Activated naive CD8-positive, alpha-beta T cell treated with anti-CD3 and anti-CD28 coated beads for 36 hours (primary cell): ENCODE measurements at places on chromosomes 1 and 21. TPM values are rescaled to one million over a fixed set of nuclear protein-coding genes. Genes with fewer than 3 reads are reported as not detected.

DNA sequence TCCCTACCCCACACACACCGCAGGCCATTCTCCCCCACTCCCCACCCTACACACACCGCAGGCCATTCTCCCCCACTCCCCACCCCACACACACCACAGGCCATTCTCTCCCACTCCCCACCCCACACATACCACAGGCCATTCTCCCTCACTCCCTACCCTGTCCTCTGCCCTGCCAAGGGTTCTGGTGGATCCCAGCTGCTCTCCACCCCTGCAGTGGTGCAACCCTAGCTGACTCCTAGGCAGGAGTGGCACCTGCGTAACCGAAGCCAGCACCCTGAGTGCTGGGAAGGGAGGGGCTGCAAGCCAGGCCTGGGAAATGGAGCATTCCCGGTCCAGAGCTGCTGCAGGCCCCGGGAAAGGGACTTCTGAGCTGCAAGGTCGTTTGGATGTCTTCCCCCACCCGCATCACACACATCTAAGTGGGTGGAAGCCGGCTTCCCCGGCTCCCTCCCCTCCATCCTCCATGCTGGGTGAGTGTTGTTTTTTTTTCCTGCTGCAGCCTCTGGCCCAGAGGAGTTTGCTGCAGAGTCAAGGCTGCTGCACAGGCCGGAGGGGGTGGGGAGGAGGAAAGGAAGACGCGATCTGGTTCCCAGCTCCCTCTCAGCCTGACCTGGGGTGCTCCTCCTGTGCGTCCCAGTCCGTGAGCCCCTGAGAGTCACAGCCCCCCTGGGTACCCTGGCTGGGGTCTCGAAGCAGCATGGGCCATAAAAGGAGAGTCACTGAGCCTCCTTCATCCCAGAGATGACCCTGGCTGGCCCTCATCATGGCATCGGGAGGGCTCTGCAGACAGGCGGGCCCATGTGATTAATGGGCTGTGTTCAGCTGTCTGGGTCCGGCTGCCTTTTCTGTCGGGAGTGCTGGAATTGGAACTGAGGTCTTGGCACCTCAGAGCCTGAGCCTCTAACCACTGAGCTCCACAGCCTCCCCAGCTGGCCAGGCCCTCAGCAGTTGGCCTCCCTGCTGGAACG, 16.1 kb downstream of the H6PD start:
- no peak overlapping the region for H3K4me3 ChIP-seq
- H3K4me1 ChIP-seq: peaks cover 3% of the 10 kb centered on the region
- H3K36me3 ChIP-seq: no peaks in the 10 kb centered on the region
- no peak overlapping the region for H3K27ac ChIP-seq
- DNase-seq: no peak
- no peaks in the 10 kb centered on the region for H3K27me3 ChIP-seq

GRCh38 chr21:46347203-46347550, 23.2 kb downstream of the PCNT start:
- H3K4me3 ChIP-seq: no peak overlapping the region
- no peaks in the 10 kb centered on the region for H3K27me3 ChIP-seq
- DNase-seq: no peak
- H3K4me1 ChIP-seq: peaks cover 4% of the 10 kb centered on the region
- H3K27ac ChIP-seq: no peak overlapping the region
- peaks cover 20% of the 10 kb centered on the region for H3K36me3 ChIP-seq

- H3K36me3 ChIP-seq: no peaks in the 10 kb centered on the region
- peaks cover 9% of the 10 kb centered on the region for H3K27me3 ChIP-seq
- H3K4me3 ChIP-seq: no peak overlapping the region
- no peak overlapping the region for H3K27ac ChIP-seq
Measured at GRCh38 chr21:45306832-45307571, 19.3 kb upstream of the POFUT2 start.

- peak overlapping the region; percentile 29 for H3K27ac ChIP-seq
- peaks cover 20% of the 10 kb centered on the region for H3K36me3 ChIP-seq
- DNase-seq: no peak
- H3K4me1 ChIP-seq: peaks cover 20% of the 10 kb centered on the region
- no peaks in the 10 kb centered on the region for H3K27me3 ChIP-seq
Measured at GRCh38 chr1:27106561-27107323, 48.2 kb downstream of the SLC9A1 start.

DNA sequence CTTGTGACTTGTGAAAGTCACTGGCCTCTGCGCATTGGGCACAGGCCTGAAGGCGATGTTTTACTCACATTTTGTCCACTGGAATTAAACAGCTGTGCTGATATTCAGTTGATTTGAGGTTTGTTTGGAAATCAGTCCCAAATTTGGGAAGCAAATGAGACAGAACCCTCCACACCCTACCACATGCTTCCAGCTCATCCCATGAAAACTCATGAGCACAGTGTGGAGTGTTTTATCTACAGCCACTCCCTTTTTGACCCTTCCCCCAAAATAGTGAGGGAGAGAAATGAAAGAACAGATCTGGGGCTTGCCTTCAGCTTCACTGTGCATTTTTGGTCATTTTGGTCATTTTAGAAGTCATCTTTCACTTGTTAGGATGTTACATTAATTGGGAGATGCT, 101.3 kb downstream of the CAMTA1 start:
- H3K27ac ChIP-seq: no peak overlapping the region
- H3K4me1 ChIP-seq: peaks cover 8% of the 10 kb centered on the region
- no peaks in the 10 kb centered on the region for H3K36me3 ChIP-seq
- DNase-seq: no peak
- H3K4me3 ChIP-seq: no peak overlapping the region
- no peaks in the 10 kb centered on the region for H3K27me3 ChIP-seq

DNA sequence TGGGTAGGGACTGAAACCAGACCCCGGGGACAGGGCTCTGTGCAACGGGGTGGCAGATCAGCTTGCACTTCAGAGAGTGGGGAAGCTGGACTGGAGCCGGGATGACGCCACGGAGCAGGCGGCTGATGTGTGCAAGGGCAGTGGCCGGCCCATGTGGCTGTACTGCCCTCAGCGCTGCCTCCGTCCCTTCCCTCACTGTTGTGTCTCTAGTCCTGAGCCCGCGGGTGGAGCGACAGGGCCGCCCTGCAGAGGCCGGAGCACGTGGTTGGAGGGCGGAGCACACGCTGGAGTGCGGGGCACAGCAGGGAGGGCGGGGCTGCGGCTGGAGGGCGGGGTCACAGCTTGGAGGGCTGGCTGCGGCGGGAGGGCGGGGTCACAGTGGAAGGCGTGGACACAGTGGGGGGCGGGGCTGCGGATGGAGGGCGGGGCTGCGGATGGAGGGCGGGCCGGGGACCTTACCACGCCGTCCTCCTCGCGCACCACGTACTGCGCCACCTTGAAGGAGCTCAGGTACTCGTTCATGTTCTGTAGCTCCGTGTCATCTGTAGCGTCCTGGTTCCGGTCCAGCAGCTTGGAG, 52.4 kb downstream of the CHD5 start:
- DNase-seq: peak; percentile 68
- H3K4me1 ChIP-seq: no peaks in the 10 kb centered on the region
- H3K27me3 ChIP-seq: peaks cover 3% of the 10 kb centered on the region
- no peaks in the 10 kb centered on the region for H3K36me3 ChIP-seq
- no peak overlapping the region for H3K27ac ChIP-seq
- H3K4me3 ChIP-seq: no peak overlapping the region

DNA sequence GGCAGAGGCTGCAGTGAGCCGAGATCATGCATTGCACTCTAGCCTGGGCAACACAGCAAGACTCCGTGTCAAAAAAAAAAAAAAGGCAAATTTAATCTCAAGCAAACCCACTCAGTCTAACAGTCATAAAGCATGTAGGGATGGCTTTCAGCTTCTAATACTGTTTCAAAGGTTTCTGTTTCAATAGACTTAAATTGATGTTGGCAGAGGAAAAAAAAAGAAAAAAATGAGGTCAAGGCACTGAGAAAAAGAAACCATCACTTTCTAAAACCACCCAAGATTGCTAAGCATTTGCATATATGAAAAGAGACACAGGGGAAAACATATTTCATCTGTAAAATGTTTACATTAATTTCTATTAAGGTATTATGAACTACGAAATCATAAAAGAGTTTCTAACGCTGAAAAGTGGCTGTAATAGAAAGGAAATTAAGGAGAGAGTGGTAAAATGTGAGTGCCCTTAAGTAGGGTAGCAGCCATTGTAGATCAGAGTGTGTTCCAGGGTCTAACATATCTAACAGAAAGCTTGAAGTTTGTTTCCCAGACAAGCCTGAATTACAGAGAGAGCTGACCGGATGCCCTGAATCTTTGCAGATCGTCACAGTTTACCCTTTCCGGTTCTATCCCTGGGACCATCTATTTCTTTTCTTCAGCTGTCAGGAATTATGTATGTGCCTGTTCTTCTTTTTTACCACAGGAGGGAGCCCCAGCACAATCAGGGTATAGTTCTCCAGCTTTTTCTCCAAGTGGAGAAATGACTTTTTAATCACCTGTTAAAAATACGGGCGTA, 70.0 kb downstream of the PLD5 start:
- H3K27ac ChIP-seq: no peak overlapping the region
- no peak overlapping the region for H3K4me3 ChIP-seq
- peaks cover 23% of the 10 kb centered on the region for H3K27me3 ChIP-seq
- H3K36me3 ChIP-seq: no peaks in the 10 kb centered on the region

DNA sequence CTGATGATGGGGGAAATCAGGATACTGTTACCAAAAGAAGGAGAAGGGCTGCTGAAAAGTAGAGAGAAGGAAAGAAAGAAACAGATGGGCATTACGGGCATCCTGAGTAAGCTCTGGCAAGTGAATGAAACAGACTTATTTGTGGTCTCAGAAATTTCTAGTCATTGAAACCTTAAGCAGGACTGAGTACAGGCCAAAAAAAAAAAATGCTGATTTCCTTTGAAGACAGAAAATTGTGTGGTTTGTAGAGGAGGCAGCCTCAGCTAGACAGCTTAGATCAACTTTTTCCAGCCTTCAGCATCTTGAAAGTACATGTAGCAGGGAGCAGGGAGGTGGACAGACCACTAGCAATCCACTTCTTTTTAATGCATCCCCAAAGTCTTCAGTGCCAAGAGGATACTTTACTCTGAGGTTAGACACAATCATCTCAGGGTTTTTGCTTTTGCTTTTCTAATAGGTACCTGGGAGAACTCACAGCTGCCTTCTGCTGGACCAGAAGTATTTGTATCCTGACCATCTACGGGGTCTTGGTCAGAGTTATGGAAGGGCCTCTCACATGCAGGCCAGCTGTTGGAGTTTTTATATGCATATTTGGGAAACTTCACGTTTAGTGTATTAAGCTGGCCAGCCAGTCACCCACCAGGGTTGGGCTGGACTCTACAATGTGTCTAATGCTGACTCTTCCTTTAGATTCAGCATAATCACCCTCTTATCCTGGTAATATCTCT, 10.6 kb upstream of the CAPZB start:
- H3K27ac ChIP-seq: peak overlapping the region; percentile 64
- peaks cover 20% of the 10 kb centered on the region for H3K4me1 ChIP-seq
- DNase-seq: no peak
- H3K4me3 ChIP-seq: no peak overlapping the region
- no peaks in the 10 kb centered on the region for H3K36me3 ChIP-seq

DNA sequence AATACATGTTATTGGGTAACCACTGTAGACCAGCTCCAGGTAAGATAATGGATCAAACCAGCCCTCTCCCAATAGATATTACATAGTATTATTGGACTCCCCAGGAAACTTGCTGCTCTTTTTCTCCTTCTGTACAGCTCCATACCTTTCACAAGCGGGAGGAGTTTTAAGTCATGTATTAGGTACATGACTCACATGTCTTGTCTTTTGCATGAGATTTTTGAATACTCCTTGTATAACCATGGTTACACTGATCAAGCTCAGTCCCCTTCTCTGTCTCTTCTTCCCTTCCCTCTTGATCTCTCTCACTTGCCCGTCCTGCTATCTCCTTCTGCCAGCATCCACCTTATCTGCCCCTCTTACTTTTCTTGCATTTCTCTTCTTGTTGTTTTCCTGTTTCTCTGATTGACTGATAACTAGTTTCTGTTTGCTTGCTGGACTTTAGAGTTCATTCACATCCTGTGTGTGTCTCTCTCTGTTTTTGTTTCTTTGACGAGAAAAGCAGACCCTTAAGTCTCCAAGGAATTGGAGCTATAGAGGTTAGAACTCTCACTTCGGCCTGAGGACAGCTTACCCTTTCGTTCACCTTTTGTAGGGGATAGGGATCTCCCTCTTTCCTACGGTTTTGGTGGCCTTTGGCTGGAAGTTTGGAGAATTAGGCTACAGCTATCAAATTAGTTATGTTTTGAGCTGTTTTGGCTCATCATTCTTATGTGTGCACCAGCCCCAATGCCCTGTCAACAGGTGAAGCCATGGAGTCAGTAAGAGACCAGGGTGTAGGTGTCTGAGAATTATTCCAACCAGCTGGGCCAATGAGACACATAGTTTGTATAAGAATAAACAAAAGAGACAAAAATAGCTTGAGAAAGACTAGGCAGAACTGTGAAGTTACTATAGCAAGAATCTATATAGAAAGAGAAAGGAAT, 49.0 kb upstream of the ASB17 start:
- no peak for DNase-seq
- H3K27ac ChIP-seq: no peak overlapping the region
- no peaks in the 10 kb centered on the region for H3K27me3 ChIP-seq

DNA sequence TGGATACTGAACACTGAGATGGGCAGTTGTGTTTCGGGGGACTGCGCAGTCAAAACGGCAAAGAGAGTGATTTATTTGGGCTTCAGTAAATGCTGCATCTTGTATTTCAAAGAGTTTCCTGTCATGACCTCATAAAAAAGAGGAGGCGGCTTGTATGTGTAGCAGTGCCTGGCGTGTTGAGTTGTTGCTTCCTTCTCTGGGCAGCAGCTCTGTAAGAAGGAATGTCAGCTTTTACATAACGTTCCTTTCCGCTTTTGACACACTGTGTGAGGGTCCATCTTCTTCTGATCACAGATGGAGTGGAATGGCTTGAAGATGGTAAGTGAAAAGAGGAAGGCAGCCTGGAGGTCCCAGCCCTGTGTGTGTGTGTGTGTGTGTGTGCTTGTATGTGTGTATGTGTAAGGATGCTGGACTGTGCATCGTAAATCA, 941 bp downstream of the ELAVL4 start:
- H3K36me3 ChIP-seq: no peaks in the 10 kb centered on the region
- H3K4me1 ChIP-seq: peaks cover 18% of the 10 kb centered on the region
- peak overlapping the region; percentile 56 for H3K4me3 ChIP-seq

- H3K4me1 ChIP-seq: no peaks in the 10 kb centered on the region
- H3K4me3 ChIP-seq: no peak overlapping the region
- no peaks in the 10 kb centered on the region for H3K36me3 ChIP-seq
- H3K27me3 ChIP-seq: peaks cover 26% of the 10 kb centered on the region
- DNase-seq: no peak
- H3K27ac ChIP-seq: no peak overlapping the region
Measured at GRCh38 chr1:157288996-157289395, 150.8 kb upstream of the ETV3 start.

- peak; percentile 33 for DNase-seq
- H3K27me3 ChIP-seq: peaks cover 36% of the 10 kb centered on the region
- H3K4me3 ChIP-seq: peak overlapping the region; percentile 48
- peaks cover 10% of the 10 kb centered on the region for H3K4me1 ChIP-seq
Measured at GRCh38 chr21:44723177-44724131, 12.1 kb upstream of the TSPEAR start.

The POMGNT1 gene
- total RNA-seq: 34.3 TPM

The PCP4 gene
- total RNA-seq: not detected

The PBXIP1 gene
- total RNA-seq: 13.2 TPM

The RXRG gene
- total RNA-seq: 0.10 TPM

The ELF3 gene
- total RNA-seq: 0.30 TPM

The CELA3A gene
- total RNA-seq: not detected

The FCGR2B gene
- total RNA-seq: 0.20 TPM
